ENCODE measurements at places on chromosomes 6 and 20.

DNA sequence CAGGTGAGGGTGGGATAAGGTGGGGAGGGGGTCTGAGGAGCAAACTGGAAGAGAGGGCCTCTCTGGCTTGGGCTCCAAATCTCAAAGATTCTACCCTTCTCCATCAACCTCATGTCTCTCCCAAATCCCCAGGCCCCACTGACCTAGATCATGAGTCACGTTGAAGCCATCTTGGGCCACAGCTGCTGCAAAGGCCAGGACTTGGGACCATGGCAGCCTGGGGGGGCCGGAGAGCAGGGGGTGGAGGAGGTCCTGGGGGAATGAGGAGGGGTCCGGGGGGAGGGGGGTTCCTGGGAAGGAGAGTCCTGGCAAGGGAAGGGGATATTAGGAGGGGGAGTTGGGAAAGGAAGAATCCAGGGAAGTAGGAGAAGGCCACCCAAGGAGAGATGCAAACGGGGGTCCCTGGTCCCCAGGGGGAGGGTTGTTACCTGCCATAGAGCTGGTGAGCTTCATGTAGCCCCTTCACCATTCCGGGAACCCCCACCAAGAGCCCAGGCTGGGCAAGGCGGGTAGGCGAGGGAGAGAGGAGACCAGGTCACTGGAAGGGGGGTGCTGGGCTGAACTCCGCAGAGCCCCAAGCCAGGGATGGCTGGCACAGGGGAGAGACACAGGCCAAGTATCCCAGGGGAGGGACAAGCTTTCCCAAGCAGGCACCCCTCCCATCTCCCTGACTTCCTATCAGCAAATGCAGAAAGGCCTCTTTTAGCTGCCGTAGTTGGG is 12.7 kb downstream of the GGT7 start:
- no peak for DNase-seq

DNA sequence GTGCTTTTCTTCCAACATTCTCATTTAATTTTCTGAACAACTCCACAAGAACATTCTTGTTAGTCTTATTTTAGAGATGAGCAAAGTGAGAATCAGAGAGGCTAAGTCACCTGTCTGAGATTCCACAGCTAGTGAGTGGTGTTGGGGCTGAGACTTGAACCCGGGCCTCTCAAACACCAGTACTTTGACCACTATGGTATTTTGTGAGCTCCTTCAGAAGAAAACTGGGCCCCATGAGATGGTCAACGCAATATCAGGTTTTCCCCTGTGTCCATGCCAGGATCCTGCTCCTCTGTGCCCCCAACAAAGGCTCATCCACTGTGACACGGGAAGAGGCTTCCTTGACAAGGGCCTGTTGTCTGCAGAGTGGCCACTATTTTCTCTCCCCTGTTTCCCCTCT is 51.9 kb downstream of the MAFB start:
- DNase-seq, result no peak

GRCh38 chr6:105774247-105774646 is 311.9 kb upstream of the PRDM1 start:
- no peak for DNase-seq

GRCh38 chr6:17600527-17601385 is 654 bp downstream of the FAM8A1 start:
- peak; percentile 32 for DNase-seq

- no peak for DNase-seq
Measured at GRCh38 chr6:166490671-166491500, 95.6 kb downstream of the RAMACL start.

GRCh38 chr6:138716013-138716412 is 57.6 kb upstream of the CCDC28A start:
- no peak for DNase-seq

DNA sequence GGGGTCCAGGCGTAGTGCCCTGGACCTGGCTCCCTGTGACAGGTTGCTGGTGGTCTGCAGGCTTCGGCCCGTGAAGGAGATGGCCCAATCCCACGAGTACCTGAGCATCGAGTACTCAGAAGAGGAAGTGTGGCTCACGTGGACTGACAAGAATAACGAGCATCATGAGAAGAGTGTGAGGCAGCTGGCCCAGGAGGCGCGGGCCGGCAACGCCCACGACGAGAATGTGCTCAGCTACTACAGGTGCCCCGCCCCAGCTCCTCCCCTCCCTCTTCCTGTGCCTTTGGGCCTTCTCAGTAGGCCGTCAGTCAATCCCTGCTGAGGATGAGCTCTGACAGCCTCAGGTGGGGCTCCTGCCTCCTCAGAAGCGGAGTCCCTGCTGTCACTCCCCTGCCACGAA is 42.6 kb downstream of the UQCC2 start:
- peak; percentile 70 for DNase-seq

DNA sequence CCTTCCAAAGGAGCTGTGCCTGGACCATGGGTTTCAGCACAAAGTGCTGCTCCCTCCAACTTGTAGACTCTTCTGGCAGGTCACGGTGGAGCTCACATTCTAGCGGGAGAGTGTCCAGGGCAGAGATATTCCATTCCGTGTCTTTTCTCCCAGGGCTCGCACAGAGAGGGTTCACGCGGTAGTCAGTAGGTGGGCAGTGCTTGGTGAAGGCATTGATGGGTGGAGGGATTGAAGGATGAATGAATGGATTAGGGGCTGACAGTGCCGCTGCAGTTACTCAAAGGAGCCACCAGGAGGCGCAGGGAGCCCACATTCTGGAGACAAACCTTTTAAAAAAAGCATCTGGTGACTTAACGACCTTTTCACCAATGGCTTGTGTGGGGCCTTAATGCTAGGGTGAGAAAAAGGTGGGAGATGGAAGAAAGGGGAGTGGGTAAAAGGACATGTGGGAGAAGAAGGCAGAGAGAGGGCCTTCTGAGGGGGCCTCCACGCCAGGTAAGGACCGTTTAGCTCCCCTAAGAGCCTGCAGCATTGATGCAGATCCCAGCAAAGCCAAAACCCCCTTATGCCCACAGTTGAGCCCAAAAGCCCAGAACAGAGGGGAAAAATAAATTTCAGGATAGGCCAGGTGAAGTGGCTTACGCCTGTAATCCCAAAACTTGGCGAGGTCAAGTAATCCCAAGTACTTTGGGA is 17.5 kb upstream of the FAM110A start:
- DNase-seq, result peak; percentile 63

- no peak for DNase-seq
Measured at GRCh38 chr6:143516690-143517446, 5.3 kb upstream of the FUCA2 start.
